NCI-H1417 treated with DMSO at 0.1 percent for 48 hours (cell line): ENCODE measurements at places on chromosomes 4 and X.

DNA sequence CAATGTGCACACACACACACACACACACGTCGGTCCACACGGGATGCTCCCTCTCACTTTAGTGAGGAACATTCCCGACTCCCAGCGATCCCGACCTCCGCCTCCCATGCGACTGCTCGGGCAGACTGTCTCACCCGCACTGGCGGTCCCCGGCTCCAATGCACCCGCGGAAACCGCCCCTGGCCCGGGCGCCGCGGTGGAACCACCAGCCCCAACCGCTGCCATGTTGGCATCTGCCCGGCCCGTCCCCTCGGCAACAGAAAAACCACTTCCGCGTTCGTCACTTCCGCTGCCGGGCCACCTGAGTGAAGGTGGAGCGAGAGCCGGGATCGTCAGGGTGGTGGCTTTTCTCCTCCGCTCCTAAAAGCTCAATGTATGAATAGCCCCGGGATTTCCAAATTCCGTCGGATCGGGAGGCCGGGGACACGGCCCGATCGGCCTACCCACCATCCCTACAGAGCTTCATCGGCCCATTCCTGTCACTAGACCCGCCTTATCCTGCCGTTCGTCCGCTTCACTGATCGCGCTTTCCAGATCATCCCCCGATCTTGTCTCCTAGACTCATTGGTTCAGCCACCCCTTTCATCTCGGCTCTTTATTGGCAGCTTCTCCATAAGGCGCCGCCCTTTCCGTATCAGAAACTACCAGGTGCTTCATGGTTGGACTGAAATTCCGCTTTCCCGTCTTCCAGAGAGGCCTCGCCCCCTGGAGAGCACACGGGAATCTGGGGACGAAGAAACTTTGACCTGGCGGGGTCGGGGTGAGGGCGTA, at the start of gene SLC35A2:
Gene SLC35A2 (minus strand): TSS at position 235 of the 771 bp plus-strand sequence. CDS start 10 bp downstream, at position 225.
- peak; percentile 46 for DNase-seq

DNA sequence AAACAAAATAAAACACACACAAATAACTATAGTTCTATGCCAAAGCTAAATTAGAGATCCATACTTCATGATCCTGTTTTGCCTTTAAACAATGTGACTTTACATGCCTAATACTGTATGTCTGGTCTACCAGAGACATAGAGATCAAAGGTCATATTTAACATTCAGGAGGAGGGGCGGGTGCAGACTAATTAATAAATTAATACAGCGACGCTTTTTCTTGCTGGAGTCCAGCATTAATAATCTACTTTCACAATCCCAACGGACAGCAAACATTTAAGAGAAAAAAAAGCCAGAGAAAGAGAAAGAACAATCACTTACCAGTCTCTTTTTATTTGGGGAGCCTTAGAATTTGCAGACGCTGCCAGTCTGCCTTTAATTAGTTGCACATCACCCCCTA, 509 bp downstream of the CXXC4 start:
- no peak for DNase-seq

- DNase-seq, result no peak
Observed at GRCh38 chrX:79182616-79183015, 38.1 kb downstream of the GPR174 start.

GRCh38 chrX:53125506-53125905, 31.6 kb downstream of the KANTR start:
- DNase-seq, result no peak

- no peak for DNase-seq
Observed at GRCh38 chrX:10892621-10893225, 218.4 kb upstream of the HCCS start.

DNA sequence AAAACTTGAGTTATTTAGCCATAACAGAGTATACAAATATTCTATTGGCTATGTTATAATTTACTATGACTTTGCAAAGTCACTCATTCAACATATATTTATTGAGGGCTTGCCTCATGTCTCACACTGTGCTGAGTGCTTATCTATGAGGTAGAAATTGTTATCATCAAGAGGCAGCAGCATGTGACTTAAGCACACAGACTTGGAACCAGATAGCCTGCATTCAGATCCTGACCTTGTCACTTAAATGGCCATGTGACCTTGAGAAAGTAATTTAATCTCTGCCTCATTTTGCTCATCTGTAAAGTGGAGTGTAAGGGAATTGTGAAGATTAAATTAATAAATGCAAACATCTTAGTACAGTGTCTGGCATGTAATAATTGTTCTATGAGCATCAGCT, 10.1 kb upstream of the EXOSC9 start:
- no peak for DNase-seq

DNA sequence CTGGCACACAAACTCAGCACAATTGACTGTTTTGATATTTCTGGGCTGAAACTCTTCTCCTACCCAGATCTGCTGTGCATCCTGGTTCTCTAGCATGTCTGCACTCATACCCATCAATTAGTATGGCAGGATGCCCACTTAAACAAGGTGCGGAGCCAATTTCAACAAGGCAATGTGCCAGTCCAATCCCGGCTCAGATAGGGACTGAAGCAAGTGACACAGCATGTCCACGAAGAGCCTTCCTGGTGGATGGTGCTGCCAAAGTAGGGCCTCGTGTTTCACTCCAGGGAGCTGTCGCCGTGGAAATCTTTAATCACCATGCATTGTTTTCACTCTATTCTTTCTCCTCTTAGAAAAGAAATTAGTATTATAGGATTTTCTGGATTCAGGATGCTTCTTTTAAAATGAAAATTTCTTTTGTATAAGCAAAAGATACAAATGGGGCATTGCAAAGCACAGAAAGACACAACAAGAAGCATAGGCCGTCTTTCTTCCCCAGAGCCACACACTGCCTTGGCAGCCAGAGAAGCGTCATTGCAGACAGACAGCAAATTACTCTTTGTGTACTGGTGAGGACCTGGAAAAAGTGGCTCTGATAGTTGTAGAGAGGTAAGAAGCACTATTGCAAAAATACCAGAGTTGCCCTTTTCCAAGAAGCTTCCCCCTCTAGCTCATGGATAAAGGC, 40.6 kb upstream of the LSM6 start:
- no peak for DNase-seq

DNA sequence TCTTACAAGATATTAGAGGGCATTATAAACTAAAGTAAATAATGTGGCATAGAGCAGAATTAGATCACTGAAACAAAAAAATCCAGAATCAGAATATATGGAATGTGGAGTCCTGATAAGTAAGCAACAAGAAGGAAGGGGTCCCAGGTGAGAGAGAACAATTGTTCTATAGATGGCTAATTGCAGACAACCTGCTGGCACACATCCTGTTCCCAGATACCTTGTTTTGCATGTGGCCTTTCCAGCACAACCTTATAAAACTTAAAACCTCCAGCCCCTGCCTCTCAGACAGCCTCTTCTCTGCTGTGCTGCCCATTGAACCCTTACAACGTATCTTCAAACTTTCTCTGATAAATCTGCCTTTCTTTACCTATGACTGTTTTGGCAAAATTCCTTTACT, 4.7 kb upstream of the ZNF674 start:
- no peak for DNase-seq

- DNase-seq, result no peak
Observed at GRCh38 chr4:94757192-94758140, at the start of gene BMPR1B. Gene BMPR1B (plus strand): TSS chr4:94757955. CDS start chr4:95104425, 346,470 bp downstream.

- no peak for DNase-seq
Observed at GRCh38 chrX:16018291-16018690, 105.1 kb upstream of the GRPR start.

GRCh38 chr4:111681751-111682150, 463.5 kb upstream of the FAM241A start:
- DNase-seq, result no peak

DNA sequence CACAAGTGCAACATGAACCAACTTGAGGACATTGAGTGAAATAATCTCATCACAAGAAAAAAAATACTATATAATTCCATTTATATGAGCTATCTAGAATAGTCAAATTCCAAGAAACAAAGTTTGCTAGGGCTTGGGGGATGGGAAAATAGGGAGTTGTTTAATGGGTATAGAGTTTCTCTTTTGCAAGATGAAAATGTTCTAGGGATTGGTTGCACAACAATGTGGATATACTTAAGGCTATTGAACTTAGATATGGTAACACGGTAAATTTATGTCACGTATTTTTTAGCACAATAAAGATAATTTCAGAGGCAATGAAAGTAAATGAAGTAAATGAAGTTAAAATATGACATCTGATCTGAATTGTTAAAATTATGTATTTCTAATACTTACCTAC, 7.9 kb downstream of the MFSD8 start:
- DNase-seq, result no peak

- peak; percentile 16 for DNase-seq
Observed at GRCh38 chr4:8176547-8177399, 18.2 kb upstream of the ABLIM2 start.

- DNase-seq, result no peak
Observed at GRCh38 chr4:59956366-59956765, 1243.8 kb upstream of the ADGRL3 start.

GRCh38 chr4:81673961-81674360, 202.3 kb upstream of the RASGEF1B start:
- no peak for DNase-seq

DNA sequence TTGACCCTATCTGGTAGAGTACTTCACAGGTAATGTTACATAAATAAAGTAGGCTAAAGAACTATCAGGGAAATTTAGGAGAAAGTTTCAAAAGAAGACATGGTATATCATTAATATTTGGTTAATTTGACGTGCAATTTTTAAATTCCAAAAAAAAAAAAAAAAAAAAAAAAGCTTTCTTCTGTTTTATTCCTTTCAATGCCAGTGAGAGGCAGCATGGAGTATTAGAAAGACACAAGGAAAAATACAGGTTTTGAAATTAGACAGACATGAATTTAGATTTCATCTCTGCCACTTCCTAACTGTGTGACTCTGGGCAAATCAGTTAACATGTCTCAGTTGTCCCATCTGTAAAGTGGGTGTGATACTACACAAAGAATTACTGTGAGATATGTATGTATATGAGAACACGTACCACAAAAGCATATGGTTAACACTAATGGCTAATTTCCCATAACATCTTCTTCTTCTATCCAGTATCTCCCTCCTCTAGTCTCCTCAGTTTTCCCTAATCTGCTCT, 132.5 kb downstream of the GPC3 start:
- DNase-seq, result no peak

DNA sequence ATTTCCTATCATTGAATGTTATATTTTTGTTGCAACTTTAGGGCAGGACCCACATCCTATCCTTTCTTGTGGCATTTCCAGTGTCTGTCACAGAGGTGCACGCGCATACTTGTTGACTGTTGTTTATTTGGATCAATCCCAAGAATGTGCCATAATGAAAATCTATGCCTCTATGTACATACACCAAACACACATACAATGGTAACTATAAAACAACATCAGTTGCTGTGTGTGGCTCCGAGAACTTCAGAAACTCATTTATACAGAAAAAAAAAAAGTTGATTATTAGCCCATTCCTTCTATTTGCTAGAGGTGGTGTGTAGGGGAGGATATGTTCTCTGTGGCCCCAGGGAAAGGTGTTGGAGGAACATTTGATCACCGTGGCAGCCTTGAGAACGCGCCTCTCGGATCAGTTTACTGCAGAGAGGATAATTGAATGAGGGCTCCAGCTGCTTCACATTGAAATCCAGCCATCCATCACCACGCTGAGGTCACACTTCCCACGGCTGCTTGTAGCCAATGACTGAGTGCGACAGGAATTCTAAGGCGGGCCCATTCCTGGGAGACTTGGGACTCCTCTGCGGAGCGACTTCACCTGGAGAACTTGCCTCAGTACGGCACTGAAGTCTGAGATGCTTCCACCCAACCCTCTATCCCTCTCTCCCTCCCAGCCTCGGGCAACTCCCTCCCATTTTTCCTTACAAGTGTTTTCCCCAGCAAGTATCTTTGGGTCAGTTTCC, 19.5 kb downstream of the SMPX start:
- peak; percentile 72 for DNase-seq

GRCh38 chr4:28004520-28004919, 1143.9 kb downstream of the STIM2 start:
- no peak for DNase-seq

DNA sequence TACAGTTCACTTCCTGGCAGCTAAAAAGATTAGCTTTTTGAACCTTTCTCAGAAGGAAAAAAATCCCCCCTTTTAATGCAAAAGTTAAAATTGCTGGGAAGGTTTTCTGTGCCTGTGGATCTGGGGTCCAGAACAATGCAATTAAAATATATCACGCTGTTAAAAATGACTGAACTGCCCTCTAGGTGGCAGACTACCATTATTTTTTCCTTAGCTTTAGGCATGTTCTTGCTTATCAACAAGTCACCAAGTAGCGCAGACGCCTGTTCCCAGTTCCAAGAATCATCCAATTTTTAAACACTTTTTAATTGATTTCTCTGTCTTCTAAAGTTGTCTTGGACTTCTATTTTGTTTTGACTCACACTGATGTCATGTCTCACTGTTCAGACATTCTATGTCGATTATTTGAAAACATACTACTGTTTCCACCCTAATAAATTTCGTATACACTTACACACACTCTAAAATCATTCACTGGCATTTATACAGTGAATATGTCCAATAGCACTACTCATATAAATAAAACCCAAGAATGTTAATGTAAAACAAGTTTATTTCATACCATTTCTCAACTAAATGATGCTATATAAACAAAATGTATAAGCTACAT, 661.6 kb downstream of the RAPGEF2 start:
- peak; percentile 38 for DNase-seq

DNA sequence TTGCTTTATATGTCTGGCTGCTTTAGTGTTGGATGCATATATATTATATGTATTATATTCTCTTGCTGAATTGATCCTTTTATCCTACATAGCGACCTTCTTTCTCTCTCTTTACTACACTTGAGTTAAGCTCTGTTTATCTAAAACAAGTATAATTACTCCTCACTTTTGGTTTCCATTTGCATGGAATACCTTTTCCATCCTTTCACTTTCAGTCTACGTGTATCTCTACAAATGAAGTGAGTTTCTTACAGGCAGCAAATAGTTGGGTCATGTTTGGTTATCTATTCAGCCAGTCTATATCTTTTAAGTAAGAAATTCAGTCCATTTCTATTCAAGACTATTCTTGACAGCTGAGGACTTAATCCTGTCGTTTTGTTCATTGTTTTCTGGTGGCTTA, 167.5 kb upstream of the USP38 start:
- DNase-seq, result no peak

DNA sequence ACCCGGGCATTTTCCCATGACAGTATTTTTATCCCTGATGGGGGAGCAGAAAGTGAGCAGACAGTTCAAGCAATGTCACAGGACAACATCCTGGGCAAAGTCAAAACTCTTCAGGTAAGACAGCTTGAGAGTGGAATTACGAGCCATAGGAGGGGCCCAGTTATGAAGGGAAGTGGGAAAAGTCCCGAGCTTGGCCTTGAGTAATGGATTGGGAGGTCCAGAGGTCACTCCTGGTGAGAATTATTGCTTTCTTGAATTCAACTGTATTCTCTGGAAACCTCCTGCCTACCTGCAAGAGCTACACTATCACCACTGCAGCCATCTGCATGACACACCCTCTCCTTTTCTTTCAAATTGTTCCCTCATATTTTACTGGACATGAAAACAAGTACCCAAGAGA, 89.1 kb downstream of the AASDH start:
- DNase-seq, result no peak

- no peak for DNase-seq
Observed at GRCh38 chr4:108244606-108245005, 75.9 kb upstream of the LEF1 start.

- DNase-seq, result no peak
Observed at GRCh38 chr4:107388736-107389274, 331.2 kb downstream of the PAPSS1 start.
